ENCODE measurements at places on chromosomes 7 and 10.

DNA sequence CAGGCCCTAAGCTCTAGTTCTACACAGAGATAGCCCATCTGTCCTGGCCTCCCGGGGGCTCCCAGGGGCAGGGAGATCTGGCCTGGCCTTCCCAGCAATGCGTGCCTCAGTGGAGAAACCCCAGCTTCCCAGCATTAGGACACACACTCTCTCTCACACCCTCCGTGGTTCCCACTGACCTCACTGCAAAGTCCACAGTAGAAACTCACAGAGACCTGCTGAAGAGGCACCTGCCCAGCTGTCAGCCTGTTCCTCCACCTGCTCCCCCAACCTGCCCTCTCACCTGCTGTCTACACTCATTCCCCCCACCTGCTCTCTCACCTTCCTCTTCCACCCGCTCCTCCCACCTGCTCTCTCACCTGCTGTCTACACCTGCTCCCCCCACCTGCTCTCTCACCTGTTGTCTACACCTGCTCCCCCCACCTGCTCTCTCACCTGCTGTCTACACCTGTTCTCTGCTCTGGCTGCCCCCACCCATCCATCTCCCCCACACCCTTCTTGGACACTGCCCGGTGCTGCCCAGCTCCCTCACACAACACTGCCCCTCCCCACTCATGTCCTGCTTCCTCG, 21.1 kb upstream of the PFKP start:
- H3K36me3 ChIP-seq: no peaks in the 10 kb centered on the region
- H3K27ac ChIP-seq: no peak overlapping the region
- peaks cover 3% of the 10 kb centered on the region for H3K4me1 ChIP-seq

- no peak overlapping the region for H3K27ac ChIP-seq
- DNase-seq: no peak
- no peak overlapping the region for H3K4me3 ChIP-seq
- H3K36me3 ChIP-seq: peaks cover 30% of the 10 kb centered on the region
- H3K4me1 ChIP-seq: no peaks in the 10 kb centered on the region
- no peaks in the 10 kb centered on the region for H3K27me3 ChIP-seq
Measured at GRCh38 chr10:7750222-7750621, 37.6 kb downstream of the KIN start.

DNA sequence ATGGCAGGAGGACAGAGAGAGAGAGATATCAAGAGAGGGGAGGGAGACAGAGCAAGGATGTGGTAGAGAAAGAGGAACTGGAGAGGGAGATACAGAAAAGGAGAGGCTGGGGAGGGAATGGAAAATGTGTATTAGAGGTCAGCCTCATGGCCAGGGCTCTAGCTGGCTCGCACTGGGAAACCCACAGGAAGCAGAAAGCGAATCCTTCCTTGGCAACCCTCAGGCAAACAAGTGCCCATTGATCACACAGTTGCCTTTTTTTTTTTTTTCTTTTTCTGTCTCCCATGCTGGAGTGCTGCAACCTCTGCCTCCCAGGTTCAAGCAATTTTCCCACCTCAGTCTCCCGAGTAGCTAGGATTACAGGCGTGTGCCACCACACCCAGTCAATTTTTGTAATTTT, 391.2 kb downstream of the TYW1 start:
- H3K4me3 ChIP-seq: no peak overlapping the region
- DNase-seq: no peak
- H3K27me3 ChIP-seq: peaks cover 3% of the 10 kb centered on the region

GRCh38 chr10:101285519-101286070, 56.3 kb upstream of the LBX1 start:
- DNase-seq: no peak
- no peaks in the 10 kb centered on the region for H3K36me3 ChIP-seq
- no peak overlapping the region for H3K27ac ChIP-seq
- H3K4me3 ChIP-seq: no peak overlapping the region

DNA sequence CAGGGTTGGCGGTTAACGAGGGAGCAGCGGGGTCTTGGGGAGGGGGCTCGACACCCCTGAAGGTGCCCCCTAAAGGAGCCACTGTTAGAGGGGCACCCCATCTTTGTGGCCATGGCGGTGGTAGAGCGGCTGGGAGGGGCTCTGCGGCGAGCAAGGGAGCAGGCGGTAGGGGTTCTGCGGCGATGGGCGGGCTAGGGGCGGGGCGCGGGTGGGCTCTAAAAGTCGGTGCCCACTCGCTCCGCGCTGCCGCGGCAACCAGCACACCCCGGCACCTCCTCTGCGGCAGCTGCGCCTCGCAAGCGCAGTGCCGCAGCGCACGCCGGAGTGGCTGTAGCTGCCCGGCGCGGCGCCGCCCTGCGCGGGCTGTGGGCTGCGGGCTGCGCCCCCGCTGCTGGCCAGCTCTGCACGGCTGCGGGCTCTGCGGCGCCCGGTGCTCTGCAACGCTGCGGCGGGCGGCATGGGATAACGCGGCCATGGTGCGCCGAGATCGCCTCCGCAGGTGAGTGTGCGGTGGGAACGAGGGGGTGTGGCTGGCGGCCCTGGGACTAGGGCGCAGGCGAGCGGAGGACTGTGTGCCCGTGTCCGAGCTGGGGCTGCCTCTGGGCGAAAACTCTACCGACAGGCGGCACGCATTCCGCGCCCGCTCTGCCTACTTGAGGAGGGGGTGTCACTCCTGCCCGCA, at the start of gene MEST:
Gene MEST, plus strand, starts transcription at position 245 of the 682 bp plus-strand sequence. Its CDS starts 229 bp downstream, at position 474.
- peaks cover 27% of the 10 kb centered on the region for H3K4me1 ChIP-seq
- H3K36me3 ChIP-seq: no peaks in the 10 kb centered on the region

DNA sequence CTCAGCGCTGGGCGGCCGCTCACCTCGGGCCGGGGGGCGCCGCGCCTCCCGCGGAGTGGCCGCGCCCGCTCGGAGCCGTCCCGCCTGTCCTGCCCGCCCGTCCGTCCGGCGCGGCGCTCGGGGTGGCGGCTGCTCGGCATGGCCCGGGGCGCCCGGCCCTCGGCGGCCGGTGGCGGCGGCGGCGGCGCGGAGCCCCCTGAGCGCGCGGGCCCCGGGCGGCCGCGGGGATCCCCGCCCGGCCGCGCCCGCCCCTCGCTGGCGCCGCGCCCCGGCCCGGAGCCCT, 338 bp downstream of the SDK1 start:
- H3K27ac ChIP-seq: no peak overlapping the region
- H3K27me3 ChIP-seq: peaks cover 7% of the 10 kb centered on the region
- DNase-seq: no peak
- peaks cover 18% of the 10 kb centered on the region for H3K4me1 ChIP-seq

GRCh38 chr10:6667679-6668270, 87.7 kb upstream of the PRKCQ start:
- H3K27ac ChIP-seq: no peak overlapping the region
- no peaks in the 10 kb centered on the region for H3K27me3 ChIP-seq
- no peak for DNase-seq
- H3K4me1 ChIP-seq: peaks cover 3% of the 10 kb centered on the region
- H3K36me3 ChIP-seq: no peaks in the 10 kb centered on the region
- H3K4me3 ChIP-seq: no peak overlapping the region

DNA sequence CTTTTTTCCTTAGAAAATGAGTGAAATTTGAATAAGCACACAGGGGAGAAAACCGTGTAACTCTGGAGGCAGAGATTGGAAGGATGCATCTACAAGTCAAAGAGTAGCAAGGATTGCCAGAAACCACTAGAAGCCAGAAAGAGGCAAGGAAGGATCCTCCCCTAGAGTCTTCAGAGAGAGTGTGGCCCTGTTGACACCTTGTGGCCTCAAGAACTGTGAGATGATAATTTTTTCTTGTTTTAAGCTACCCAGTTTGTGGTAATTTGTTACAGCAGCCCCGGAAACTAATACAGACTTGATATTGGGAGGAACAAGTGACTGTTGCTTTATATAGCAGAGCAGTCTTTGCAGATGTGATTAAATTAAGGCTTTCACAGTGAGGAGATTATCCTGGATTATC, 3.6 kb upstream of the GIMAP7 start:
- no peak overlapping the region for H3K4me3 ChIP-seq
- peak; percentile 54 for DNase-seq
- no peaks in the 10 kb centered on the region for H3K36me3 ChIP-seq
- H3K4me1 ChIP-seq: peaks cover 63% of the 10 kb centered on the region

DNA sequence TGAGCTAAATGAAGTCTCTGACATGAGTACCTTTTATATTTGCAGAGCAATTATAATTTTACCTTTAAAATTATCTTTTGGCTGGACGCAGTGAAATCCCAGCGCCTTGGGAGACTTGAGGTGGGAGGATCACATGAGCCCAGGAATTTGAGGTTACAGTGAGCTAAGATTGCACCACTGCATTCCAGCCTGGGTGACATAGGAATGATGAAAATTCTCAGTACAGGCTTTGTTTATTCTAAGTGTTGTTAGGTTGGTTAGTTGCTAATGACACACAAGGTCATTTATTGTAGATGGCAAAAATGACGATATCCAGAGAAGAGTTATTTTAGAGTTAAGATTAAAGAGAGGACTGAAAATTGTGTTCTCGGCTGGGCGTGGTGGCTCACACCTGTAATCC, 87.6 kb downstream of the XRCC2 start:
- H3K27me3 ChIP-seq: no peaks in the 10 kb centered on the region
- H3K4me3 ChIP-seq: no peak overlapping the region
- H3K27ac ChIP-seq: no peak overlapping the region
- H3K36me3 ChIP-seq: no peaks in the 10 kb centered on the region
- no peaks in the 10 kb centered on the region for H3K4me1 ChIP-seq

DNA sequence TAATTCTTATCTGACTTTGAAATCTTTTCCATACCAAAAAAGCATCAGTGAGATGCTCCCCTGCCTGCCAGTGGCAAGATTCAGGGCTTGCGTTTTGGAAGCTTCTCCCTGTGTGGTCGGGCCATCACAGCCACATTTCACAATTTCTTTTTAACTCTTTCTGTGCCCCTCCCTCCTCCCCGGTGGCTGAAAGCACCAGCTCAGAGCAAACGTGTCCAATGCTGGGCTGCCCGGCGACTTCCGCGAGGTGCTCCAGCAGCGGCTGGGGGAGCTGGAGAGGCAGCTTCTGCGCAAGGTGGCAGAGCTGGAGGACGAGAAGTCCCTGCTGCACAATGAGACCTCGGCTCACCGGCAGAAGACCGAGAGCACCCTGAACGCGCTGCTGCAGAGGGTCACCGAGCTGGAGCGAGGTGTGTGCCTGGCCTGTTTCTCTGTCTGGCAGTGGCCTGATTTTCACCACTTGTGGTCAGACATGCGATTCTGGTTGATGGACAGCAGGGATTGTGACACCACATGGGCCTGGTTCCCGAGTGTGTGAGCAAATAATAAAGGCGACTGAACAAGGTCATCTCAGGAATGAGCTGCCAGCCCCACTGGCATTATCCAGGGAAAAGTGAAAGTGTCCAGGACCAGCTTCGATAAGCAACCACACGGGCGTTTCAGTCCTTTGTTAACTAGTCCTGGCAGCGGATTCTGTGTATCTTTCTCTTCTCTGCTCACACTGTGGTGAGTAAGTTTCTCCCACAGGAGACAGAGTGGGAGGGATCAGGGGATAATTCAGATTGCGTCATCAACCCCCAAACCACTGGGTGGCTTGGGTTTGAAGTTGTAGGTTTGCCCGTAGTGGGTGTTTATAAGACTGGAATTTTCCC, 2.6 kb downstream of the NPTX2 start:
- H3K27ac ChIP-seq: no peak overlapping the region
- H3K27me3 ChIP-seq: peaks cover 29% of the 10 kb centered on the region
- no peaks in the 10 kb centered on the region for H3K36me3 ChIP-seq
- H3K4me1 ChIP-seq: no peaks in the 10 kb centered on the region

- peaks cover 3% of the 10 kb centered on the region for H3K4me1 ChIP-seq
- H3K27me3 ChIP-seq: no peaks in the 10 kb centered on the region
- H3K27ac ChIP-seq: no peak overlapping the region
- DNase-seq: no peak
Measured at GRCh38 chr10:24707445-24707844, 16.2 kb downstream of the ARHGAP21 start.

- peaks cover 22% of the 10 kb centered on the region for H3K4me1 ChIP-seq
- H3K4me3 ChIP-seq: peak overlapping the region; percentile 95
- DNase-seq: no peak
- peaks cover 4% of the 10 kb centered on the region for H3K36me3 ChIP-seq
Measured at GRCh38 chr7:112789453-112789816, 758 bp downstream of the TMEM168 start.

- no peaks in the 10 kb centered on the region for H3K4me1 ChIP-seq
- DNase-seq: no peak
- H3K36me3 ChIP-seq: no peaks in the 10 kb centered on the region
- H3K4me3 ChIP-seq: no peak overlapping the region
- H3K27me3 ChIP-seq: no peaks in the 10 kb centered on the region
- H3K27ac ChIP-seq: no peak overlapping the region
Measured at GRCh38 chr10:75605096-75605495, 173.7 kb downstream of the LRMDA start.

DNA sequence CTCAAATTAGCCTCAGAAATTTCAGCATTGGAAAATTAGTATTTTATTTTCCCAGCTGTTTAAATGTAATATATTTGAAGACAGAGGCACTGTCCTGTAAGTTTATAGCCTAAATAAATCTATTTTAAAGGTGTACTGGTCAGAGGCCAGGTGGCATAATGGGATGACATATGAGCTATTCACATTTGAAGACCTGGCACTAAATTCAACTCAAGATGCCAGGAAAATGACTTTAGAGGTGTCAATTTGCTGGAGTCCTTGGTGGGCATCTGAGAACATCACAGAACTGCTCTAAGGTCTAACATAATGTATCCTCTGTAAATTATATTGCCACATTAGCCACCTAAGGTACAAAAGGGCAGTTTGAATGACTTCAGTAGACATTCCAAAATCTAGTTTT, 348.9 kb upstream of the BMPER start:
- H3K36me3 ChIP-seq: no peaks in the 10 kb centered on the region
- no peaks in the 10 kb centered on the region for H3K27me3 ChIP-seq
- H3K27ac ChIP-seq: no peak overlapping the region
- no peaks in the 10 kb centered on the region for H3K4me1 ChIP-seq
- DNase-seq: no peak
- no peak overlapping the region for H3K4me3 ChIP-seq

DNA sequence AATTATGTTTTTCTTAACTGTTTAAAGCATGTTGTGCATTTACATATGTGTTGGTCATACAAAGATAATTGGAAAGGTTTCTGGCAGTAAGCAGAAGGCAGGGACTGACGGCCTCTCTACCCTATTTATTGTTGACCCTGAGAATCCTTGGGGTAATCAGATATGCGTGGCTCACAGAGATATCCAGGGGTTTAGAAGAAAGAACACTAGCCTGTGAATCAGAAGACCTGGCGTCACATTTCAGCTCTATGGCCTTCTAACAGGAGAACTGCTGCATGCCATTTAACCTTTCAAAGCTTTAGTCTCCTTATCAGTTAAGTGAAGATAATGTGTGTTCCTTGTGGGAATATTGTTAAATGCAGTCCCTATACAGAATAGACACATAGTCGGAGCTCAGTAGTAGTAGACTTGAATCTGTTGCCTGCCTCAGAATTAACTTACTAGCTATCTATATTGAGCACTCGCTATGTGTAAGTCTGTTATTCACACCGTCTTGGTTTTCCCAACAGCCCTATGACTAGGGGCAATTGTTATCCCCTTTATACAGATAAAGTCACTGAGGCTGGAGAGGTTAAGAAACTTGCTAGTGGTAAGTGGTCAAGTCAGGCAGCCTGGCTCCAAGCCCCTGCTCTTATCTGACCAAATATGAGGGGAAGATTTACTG, 129.6 kb upstream of the ANKRD1 start:
- H3K36me3 ChIP-seq: no peaks in the 10 kb centered on the region
- no peaks in the 10 kb centered on the region for H3K27me3 ChIP-seq
- no peak overlapping the region for H3K4me3 ChIP-seq
- no peaks in the 10 kb centered on the region for H3K4me1 ChIP-seq
- no peak for DNase-seq

- no peaks in the 10 kb centered on the region for H3K27me3 ChIP-seq
- no peak overlapping the region for H3K4me3 ChIP-seq
- no peak overlapping the region for H3K27ac ChIP-seq
- H3K36me3 ChIP-seq: no peaks in the 10 kb centered on the region
Measured at GRCh38 chr7:72058579-72058978, 353.6 kb downstream of the CALN1 start.

All from CD4-positive, alpha-beta T cell (primary cell).